Psoas muscle (tissue), 8 donors: ENCODE measurements at places on chromosomes 5 and 9.
A peak's percentile ranks its signal among the peaks of the same experiment; 100 is the strongest.

DNA sequence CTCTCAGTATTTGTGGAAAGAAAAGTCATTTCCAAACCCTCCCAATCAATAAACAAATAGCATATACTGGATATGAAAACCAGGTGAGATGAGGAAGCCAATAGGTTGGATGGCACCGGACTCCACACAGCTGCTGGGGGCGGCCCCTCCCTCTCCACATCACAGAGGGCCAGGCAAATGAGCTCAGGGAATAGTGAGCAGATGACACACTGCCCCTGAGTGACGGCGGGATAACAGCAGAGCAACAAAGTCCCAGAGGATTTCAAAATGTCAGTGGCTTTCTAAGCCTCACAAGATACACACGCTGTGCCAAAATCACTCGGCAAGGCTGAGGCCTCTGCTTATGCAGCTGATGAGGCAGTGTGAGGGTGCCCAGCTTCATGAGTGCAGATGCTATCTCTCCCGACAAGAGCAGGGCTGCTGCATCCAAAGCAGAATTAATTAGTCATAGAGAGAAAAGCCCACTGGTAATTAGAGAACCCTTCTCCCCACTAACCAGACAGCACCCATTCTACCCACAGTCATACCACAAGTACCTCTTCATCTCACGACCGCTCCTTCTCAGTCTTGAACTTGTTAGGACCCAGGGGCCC lies 235.0 kb upstream of the NFIL3 start:
- no peak for DNase-seq

DNA sequence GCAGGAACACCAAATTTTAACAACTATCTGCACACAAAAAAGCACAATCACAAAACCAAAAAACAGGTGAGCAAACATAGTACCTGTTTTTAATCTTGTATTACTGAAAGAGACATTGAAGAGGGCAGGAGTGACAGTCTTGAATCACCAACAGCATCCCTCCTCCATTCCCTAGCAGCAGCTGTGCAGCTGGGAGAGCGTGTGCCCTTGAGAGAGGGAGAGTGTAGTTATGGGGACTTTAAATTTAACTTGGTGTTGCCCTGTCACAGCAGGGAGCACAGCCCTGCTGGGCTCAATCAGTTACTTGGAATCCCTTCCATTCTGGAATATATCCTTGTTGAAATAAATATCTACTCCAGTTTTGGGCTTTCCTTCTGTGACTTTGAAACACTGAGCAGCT lies 1938.7 kb upstream of the NUDT12 start:
- no peak for DNase-seq

DNA sequence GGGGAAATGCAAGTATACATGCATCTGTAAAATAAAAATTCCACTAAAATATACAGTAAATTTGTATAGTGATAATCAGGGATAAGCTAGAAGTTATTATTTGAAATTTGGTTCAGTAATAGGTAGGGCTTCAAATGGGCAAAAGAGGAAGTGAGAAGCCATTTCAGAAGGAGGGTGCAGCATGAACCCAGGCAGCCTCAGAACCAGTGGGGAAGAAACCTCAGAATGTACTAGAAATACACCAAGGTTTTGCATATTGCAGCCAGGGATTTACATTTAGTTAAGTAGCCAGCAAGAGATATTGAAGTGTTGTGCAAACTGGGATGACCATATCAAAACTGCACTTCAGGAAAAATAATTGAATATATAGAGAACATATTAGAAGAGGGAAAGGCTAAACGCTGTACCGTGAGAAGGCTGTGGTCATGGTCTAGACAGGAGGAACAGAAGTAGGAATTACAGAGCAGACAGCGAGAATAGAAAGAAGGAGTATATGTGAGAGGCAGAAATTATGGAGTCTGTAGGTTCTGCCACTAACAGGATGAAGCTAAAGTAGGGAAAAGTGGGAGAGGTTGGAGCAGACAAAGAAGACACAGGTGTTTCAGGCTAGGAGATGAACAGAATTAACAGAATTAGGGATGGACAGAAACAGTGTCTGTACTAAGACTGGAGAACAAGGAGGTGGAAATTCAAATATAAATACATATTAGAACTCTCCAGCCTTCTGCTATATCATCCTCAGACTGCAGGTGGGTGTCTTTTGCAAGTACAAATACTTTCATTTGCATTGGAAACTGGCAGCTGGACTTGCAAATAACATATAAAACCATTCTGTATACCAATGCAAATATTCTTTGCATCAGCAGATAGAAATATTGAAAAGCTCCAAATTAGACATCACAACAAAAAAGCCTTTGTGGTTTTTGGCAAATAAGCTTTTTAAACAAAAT lies 335.6 kb downstream of the ZNF608 start:
- no peak for DNase-seq

DNA sequence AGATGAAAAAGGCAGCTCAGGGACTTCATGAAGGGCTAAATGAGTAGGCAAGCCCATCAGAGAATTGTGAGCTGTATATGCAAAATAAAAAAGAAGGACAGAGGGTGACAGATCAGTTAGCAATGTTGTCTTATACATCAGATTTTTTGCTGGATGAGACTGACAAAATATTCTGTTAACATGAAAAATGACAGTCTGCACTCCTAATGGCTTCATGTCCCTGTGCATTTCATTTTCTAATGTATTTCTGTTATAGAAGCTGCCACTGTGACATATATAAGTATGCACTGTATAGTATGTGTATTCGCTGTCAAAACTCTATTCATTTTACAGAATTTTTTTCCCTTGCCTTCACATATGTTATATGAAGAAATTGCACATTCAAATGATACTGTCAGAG lies 559.5 kb downstream of the DMRTA1 start:
- DNase-seq: no peak

GRCh38 chr5:175478008-175478383 lies 364 bp upstream of the SFXN1 start:
- no peak for DNase-seq

DNA sequence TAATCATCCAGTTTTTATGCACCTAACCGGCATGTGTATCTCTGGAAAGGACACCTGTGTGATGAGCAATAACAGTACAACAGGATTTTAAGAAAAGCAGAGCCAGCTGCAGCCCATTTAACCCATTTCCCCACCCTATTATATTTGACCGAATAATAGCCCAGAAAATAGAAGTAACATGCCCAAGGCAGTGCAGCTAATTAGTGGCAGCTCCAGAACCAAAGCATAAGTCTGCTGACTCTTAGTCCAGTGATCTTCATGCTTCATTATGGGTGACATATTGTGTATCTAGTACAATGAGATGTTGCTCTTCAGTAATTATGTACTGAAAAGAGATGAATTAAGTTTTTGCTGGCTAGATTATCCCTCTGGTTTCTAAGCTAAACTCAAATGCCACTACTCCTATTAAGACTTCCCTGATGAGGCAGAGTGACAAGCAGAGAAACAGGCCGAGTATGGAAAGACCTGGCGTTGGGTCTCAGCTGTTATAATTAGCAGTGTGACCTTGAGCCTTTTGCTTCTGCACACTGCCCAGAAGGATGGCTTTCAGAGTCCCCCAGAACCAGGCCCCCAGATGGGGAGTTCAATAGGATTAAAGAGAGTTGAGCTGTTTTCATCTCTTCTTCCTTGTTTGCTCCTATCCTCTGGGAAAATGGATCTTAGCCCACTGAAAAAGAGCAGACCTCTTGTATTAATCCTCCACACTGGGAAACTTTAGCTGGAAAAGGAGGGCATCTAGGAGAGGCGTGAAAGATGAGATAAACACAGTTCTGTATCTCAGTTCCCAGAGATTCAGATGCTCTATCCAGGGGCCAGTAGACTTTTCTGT lies 10.8 kb upstream of the C1QTNF3 start:
- no peak for DNase-seq

GRCh38 chr9:6441269-6441668 lies 28.3 kb downstream of the UHRF2 start:
- no peak for DNase-seq

GRCh38 chr5:89065919-89066318 lies 182.9 kb upstream of the MEF2C start:
- DNase-seq: no peak

DNA sequence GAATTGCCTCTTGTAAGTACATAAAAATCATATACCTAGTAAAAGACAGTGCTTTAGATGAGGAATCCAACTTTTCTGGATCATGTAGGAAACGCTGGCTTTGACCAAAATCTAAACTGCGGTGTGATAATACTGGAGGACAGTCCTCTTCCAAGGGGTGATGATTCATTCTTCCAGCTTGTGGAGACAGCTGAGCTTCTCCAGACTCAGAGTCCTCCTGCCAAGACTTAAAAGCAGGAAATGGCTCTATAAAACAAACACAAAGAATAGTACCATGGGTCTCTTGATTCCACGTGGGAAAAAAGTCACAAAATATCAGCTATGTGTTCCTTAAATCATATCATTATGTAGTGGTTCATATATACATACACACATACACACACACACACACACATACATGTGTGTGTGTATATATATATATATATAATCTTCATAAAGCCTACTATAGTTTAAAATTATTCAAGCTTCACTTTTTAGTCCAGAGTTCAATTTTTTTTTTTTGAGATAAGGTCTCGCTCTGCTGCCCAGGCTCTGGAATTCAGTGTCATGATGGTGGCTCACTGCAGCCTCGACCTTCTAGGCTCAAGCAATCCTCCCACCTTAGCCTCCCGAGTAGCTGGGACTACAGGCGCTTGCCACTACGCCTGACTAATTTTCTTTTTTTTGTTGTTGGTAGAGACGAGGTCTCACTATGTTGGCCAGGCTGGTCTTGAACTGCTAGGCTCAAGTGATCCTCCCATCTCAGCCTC lies 65.0 kb downstream of the PKD2L2 start:
- no peak for DNase-seq

GRCh38 chr9:112774006-112774996 lies 23.7 kb downstream of the SNX30 start:
- DNase-seq: no peak

- DNase-seq: no peak
Measured at GRCh38 chr5:124229352-124229751, 517.1 kb downstream of the ZNF608 start.

DNA sequence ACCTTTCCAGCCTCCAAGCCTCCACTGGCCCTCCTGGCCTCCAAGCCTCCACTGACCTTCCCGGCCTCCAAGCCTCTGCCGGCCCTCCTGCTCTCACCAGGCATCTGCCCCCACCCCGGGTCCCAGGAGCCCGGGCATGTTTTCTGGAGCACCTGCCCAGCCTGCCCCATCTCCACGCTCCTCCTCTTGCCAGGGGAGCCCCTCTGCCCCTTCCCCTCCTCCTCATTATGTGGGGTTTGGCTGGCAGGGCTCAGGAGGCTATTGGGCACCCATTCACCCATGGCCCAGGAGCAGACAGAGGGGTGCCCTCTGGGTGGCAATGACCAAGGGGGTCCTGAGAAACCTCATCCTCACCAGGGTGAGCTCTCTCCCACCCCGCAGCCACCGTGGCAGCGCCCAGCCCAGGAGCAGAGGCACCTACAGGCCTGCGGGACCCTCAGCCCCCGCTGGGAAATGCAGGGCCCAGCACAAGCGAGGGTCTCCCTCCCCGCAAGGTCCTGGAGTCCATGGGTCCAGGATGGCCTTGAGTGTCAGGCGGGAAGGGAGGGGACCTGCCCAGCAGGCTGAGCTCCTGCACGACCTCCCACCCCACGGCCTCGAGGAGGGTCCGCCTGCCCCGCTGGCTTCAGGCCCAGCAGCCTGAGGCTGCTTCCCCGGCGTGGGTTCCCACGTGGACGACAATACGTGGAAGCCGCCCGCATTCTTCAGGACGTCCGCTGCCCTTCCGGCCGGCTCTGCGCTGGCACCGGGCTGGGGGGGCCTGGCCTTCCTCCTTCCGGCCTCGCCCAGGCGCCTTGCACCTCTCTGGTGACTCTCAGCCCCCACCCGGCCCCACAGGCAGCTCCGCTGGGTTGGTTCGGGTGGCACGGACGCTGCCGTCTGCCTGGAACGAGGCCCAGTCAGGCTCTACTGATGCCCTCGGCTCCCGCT lies 51.4 kb upstream of the NRARP start:
- DNase-seq: no peak

GRCh38 chr5:39760385-39761198 lies 335.8 kb upstream of the DAB2 start:
- DNase-seq: peak; percentile 57
